Stimulated activated CD8-positive, alpha-beta memory T cell treated with anti-CD3 and anti-CD28 coated beads, Interleukin-12 subunit alpha, Interleukin-12 subunit beta, amount 100 ng/mL, for 1 hour (primary cell): ENCODE measurements at places on chromosomes 13 and 19.
A peak's percentile ranks its signal among the peaks of the same experiment; 100 is the strongest.

- no peak for DNase-seq
Measured at GRCh38 chr13:25377244-25377962, 5.6 kb downstream of the ATP8A2 start.

DNA sequence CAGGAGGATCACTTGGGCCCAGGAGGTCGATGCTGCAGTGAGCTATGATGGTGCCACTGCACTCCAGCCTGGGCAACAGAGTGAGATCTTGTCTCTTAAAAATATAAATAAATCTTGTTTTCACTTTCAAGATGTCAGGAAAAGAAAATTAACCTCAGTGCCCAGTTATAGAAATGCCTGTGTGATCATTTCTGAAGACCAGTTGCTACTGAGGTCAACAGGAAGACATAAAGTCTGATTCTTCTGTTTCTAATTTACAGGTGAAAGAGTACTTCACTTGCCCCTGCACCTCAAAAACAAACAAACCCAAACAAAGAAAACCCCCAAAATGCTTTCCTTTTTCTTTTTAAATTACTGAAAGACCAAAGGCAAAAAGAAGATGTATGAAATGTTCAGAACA lies 174.3 kb upstream of the NBEA start:
- no peak for DNase-seq

DNA sequence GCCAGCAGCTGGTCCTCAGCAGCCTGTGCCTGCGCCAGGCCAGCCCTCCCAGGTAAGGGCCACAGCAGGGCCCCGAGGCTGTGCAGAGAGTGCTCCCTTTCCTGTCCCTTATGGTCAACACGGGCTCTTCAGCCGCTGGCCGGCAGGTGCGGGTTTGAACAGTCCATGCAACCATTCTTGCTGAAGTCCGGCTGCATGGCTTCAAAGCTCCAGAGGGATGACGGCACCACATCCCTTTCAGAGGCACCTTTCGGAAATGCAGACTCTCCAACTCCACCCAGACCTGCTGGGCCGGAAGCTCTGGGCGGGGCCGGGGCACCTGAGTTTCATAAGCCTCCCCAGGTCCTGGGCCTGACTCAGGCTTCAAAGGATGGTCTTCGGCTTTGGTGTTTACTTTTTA lies 81.3 kb downstream of the SPACA7 start:
- no peak for DNase-seq

DNA sequence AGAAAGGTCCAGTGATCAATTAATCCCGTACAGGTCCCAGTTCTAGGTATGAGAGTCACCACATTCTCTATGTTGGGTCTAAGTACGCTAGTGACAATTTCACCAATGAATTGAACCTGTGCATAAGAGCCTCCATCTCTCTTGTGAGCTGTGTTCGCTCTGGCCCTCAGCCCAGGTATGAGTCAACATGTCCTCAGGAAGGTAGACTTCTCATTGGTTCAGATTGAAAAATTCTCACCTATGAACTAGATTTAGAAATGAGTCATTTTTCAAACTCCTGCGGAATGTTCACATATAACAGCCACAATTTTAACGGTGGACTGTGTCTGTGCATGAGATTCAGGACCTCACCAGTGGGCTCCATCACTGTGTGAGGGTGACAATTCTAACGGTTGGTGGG lies 12.7 kb upstream of the ZNF43 start:
- no peak for DNase-seq

DNA sequence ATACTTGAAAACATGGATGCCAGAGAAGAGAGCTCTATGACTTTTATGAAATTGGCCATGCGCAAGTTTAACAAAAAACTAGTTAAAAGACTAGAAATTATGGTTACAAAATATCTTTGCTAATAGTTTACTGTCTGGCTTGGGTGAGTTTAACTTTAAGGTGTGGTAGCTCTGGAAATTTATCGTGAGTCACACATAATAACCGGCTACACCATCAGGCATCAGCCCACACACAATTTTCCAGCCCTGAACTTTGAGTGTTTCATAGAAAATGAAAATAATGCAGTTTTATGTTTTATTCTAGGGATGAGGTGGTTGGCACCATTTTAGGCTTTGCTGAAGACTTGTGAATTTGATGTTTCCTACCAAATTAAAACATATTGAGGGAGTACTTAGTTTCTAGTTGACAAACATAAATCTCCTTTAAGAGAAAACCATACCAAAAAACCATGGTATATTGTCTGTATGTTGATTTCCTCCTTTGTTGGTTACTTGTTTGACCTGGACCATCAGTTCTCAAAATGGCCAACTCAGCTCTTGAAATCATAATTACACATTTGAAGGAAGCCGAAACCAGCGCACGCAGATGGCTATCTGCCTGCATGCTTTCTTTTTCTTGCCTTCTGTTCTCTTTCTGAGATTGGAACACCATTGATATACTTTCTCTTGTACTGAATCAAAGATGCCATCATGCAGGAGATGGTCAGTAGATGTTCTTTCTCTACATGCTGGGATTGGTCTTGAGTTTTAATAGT lies 125.1 kb downstream of the AKAP11 start:
- DNase-seq, result no peak

- no peak for DNase-seq
Measured at GRCh38 chr13:97567510-97568243, 133.7 kb downstream of the RAP2A start.

DNA sequence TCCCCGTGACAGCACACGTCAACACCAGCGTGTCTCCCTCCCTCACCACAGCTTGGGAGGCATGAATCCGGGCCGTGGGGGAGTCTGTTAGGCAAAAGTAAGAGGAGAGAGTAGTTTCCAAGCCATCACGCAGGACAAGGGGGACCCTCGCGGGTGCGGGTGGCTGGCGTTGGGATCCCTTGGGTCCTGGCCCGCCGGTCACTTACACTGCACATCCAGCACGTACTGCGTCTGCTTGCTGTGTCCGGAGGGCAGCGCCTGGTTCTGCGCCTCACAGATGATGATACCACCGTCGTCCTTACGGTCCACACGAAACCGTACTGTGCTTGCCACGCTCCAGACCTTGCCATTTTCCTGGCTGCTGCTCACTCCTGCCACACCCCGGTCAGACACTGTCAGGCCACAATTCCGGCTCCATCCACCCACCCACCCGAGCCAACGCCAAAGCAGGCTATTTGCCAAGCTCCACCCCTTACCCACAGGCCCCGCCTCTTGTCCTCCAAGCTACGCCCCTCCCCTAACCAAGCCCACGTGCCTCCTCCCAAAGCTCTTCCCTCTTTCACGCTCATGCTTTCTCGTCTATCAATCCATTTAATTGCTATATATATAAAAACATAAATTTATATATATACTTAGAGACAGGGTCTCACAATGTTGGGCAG lies 6.6 kb upstream of the ZNF428 start:
- DNase-seq, result no peak

- no peak for DNase-seq
Measured at GRCh38 chr13:105643966-105644365, 891.5 kb downstream of the EFNB2 start.

- DNase-seq, result no peak
Measured at GRCh38 chr19:6564393-6564792, 26.6 kb downstream of the CD70 start.

GRCh38 chr19:1290703-1291651 lies 5.3 kb downstream of the EFNA2 start:
- DNase-seq, result no peak

GRCh38 chr19:33419788-33420130 lies 46.2 kb downstream of the CEBPG start:
- DNase-seq, result no peak

DNA sequence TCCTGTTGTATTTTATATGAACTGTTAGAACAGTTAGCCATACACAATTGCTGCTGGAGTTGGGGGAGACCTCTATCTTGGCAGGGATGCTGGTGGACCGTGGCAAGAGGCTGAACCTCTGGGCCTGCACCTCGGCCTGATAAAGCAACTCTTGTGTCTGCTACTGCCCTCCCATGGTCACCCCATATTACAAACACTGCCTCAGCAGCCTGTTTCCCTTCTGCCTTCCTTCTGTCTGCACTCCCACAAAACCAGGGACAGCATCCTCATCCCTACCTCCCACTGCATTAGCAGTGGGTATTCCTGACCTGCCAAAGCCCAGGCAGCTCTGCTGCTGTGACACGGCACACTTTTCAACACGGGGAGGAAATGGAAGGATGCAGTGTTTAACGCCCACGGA lies 456.4 kb downstream of the FGF14 start:
- DNase-seq, result no peak

- DNase-seq, result no peak
Measured at GRCh38 chr13:111941845-111942447, 125.0 kb upstream of the SOX1 start.

GRCh38 chr19:7862413-7862951 lies 11.7 kb downstream of the PRR36 start:
- DNase-seq, result peak; percentile 41

GRCh38 chr13:97385854-97386253 lies 48.1 kb upstream of the RAP2A start:
- DNase-seq, result no peak

DNA sequence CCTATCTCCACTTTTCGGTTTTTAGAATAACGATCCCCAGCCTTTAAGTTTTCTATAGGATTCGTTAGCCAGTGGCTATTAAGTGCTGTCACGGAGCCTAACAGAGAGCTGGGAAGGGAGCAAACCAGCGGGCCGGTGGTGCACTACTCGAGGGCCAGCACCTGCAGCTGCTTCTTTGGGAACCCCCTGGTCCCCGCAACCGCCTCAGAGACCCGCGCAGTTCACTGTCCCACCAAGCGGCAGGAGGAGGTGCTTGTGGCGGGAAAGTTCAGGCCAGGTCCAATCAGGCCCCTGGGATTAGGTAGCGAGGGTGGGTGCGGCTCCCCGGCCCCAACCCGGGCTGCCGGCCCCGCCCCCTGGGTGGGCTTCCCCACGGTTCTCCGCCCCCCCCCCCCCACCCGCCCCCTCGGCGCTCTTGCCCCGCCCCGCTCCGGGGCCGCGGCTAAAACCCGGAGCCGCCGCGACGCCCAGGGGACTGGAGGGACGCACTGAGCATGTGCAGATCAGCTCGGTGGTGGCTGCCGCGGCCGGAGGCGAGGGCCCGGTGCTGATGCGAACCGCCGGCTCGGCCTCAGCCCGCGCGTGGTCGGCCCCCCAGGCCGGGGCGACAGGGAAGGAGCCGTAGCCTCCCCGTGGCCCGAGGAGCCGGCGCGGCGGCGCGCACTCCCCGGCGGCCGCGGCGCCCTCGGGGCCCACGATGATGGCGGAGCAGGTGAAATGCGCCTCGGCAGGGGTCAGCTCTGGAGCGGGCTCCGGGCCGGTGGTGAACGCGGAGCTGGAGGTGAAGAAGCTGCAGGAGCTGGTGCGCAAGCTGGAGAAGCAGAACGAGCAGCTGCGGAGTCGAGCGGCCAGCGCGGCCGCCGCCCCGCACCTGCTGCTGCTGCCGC lies at the start of gene SLAIN1:
Gene SLAIN1, plus strand, starts transcription at position 471 of the 887 bp plus-strand sequence. Its CDS starts 227 bp downstream, at position 698.
- DNase-seq, result peak; percentile 71

DNA sequence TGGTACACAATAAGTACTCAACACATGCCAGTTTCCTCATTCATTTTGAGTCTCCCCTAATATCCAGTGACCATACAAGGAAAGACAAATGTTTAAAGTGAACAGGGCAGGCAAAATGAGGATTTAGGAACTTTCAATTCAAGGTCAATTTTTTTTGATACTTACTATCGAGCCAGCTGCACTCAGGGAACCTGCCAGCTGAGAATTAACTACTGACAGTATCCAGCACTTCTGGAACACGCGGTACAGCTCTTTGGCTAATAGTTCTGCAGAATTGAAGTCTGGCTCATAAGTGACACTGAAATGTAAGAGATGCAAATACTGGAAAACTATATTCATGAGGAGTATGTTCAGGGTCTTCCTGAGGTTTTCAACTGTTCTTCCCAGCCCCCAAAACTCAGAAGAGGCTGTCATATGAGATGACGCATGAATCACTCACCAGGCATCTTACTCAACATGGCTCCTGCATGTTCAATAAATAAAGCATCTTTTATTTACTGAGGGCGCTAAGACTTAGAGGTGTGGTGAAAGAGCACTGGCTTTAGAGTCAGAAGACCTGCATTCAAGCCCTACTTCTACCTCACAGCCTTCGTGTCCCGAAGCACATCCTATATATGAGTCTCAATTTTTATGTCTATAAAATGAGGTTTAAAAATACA lies 25.6 kb downstream of the RUBCNL start:
- DNase-seq, result no peak

GRCh38 chr19:44879309-44880065 lies 11.6 kb upstream of the TOMM40 start:
- DNase-seq, result no peak

GRCh38 chr13:111033172-111034130 lies 81.7 kb upstream of the ARHGEF7 start:
- DNase-seq, result no peak

- DNase-seq, result no peak
Measured at GRCh38 chr13:113635709-113636108, 22.3 kb downstream of the ATP4B start.

DNA sequence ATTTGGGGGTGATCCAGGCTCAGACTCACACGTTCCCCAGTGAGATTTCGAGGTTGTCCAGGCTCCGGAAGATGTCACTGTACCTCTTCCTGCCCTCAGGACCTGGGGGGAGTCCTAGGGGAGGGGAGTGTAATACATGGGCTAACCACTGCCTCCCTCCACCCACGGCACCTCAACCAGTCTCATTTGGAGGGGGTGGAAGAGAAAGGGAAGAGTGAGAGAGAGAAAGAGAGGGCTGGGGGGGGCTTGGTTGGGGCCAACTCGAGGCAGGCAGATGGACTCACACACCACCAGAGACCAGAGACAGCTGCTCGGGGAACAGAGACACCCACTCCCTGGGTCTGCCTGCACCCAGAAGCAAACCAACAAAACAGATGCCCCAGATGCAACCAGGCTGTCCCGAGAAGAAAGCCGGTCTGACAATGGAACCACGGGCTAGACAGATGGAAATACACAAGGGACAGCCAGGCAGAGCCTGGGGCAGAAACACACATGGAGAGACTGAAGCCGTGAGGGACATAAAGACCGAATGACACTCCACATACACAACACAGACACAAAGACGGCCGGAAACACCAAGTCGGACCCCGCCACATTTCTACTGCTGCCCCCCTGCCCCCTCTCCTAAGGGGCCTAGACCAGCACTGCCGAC lies 825 bp downstream of the GMIP start:
- DNase-seq, result no peak

DNA sequence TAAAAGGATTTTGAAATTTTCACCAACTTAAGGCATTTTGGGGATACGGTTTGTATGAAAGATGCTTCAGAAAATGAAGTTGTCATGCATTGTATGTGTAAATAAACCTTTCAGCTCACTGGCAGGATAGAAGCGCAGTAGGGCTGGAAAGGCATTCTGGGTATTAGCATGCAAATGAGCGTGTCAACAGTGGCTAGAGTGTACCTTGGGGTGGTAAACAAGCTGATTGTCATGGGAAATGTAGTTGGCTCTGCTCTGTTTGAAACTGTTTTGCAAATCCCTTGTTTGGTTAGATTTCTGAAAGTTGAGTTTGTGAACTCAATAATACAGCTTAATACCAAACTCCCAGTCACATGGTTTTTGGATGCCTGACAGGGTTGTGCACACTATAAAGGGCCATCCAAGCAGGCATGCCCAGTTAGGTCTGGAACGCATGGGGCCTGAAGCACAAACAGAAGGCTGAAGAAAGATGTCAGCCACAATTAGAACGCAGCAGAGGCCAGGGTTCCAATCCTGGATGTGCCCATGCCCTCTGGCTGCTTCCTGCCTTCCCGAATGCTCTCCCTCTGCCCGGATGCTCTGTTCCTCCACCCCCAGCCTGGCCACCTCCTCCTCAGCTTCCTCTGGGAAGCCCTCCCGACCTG lies 14.6 kb downstream of the GSX1 start:
- no peak for DNase-seq

- DNase-seq, result no peak
Measured at GRCh38 chr19:54415901-54416673, 823 bp downstream of the TTYH1 start.
